Hematopoietic multipotent progenitor cell treated with erythropoietin and hydrocortisone succinate and interleukin-3 and kit ligand, for 6 days (in vitro differentiated cells): ENCODE measurements at places on chromosomes 5 and 9.

DNA sequence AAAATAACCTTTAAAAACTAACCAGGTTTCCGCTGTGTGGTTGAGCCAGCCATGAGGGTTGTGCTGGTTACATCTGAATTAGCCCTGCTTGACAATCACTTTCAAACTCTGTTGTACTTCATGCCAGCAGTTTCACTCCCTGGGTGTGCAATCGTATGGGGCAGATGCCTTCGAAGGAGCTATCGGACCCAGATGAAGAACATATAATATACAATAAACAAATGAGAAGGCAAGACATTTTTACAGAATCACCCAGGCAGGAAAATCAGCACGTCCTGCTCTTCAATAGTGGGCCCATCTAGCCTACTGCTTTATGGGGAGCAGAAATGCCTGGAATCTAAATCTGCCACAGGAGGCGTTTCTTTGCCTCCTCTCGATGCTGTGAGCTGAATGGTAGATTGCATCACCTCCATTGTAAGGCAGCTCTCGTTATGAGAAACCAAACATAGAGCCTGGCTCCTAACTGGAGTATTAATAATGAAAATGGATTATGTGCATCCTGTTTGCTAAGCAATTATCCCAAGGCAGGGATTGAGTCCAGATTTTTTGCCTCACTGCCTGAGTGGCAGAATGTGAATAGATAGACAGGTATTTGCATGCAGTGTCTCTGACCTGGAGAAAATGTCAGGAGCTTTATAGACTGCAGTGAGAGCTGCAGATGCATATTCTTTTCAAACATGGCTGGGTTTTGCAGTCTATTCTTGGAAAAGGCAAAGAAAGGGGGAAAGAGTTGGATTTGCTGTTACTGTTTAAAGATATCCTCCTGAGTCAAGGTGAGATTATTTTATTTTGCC is 143.3 kb upstream of the SMARCA2 start:
- no peak for DNase-seq

GRCh38 chr9:136618580-136619547 is 43.9 kb upstream of the EGFL7 start:
- DNase-seq: peak; percentile 56

DNA sequence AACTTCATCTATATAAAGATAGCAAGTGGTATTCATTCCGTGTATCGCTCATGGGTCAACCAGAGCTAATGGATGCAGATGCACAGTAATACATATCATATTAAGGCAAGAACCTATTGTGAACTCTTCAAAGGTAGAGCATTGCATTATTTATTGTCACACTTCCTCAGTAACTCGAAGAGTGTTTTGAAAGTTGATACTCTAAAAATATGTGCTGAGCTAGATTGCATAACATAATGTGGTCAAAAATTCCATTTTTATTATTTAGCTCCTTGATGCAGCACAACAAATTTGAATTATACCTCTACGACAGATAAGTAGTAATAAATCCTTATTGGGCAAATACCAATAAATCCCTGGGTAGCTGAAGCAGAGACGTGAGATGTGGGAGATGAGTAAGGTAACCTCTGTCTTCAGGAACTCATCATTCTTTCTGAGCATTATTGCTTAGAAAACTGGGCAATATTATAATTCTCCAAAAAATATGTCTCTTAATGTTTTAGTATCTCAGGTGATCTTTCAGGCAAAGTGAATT is 70.3 kb downstream of the CDH18 start:
- DNase-seq: no peak

DNA sequence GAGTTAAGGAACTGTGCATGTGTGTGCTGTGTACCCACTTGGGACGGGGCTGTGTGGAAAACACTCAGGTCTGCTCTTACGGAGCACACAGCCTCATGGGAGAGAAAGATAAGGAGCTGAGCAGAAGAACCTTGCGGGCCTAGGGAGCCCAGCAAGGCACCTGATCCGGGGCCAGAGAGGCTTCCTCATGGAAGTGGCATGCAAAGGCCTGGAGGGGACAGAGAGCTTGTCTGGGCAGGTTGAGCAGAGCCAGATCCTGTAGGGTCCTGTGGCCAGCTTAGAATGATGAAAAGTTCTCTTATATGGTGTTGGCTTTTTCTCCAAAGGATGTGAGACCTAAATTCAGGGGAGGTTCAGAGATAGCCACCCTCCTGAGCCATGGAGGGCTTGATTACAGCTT is 45.2 kb downstream of the NEK6 start:
- DNase-seq: no peak

- no peak for DNase-seq
Observed at GRCh38 chr5:173291722-173292658, 36.2 kb downstream of the STC2 start.

- no peak for DNase-seq
Observed at GRCh38 chr9:125850763-125851162, 103.6 kb downstream of the PBX3 start.

- no peak for DNase-seq
Observed at GRCh38 chr9:82490019-82490499, 501.5 kb downstream of the SPATA31D1 start.

GRCh38 chr5:138649316-138649720 is 74.1 kb upstream of the HSPA9 start:
- DNase-seq: no peak

DNA sequence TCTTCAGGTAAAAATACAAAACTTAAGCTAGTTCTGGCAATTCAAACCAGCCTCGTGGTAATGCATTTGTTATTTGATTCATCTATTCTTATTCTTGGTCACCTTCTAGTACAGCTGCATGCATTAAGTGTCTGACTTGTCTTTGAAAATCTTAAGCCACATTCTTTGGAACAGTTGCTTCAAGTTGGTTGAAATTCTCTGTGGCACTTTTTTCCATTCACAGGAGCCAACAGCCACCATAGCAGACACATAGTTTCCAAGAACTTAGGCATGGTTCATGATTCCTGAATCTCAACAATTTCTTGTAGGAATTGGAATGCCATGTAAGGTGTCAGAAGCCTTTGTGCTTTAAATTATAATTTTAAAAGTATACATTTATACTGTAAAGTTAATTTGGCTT is 47.4 kb upstream of the MEF2C start:
- no peak for DNase-seq

DNA sequence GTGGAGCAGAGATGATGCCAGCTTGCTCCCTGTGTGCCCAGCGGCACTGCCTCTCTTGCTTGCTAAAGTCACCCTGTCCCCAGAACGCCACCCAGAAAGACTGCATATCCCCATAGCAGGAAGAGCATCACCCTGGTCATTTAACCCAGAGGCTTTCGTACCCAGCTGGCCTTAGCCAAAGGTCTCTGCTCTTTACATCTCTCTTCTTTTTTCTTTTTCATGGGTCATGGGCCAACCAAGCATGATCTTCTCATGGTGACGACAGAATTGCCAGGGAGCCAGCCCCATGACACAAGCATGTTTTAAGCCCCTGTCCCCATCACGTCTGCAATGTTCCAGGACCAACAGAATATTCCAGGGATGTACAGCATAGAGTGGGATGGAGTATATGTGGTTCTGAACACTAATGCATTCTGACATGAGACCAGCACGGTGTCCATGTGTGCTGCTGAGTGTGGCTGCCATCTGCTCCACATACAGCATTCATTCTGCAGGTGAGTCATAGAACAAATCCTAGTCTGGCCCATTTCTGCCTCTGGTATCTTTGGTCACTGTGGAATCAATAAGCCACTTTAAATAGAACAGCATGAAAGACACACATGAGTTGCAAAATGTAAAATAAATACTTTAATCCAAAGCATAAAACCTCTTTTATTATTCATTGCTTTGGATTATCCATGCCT is 203.0 kb downstream of the MED10 start:
- DNase-seq: no peak

DNA sequence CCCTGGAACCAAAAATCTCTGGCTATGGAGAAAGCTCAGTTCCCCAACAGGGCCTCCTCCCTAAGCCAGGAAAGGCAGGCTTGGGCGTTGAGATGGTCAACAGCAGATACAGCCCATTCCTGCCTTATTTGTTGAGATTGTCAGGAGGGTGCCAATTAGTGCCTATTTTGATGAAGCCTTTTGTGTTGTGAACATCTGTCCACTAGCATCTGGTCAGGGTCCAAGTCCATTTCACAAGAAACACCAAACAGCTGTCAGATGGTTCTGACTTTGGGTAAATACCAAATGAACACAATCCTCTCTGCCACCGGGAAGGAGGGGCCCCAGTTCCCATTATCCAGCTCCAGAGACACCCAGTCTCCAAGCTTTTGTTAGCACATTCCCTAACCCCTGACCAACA is 19.9 kb downstream of the SEMA6A start:
- DNase-seq: no peak

DNA sequence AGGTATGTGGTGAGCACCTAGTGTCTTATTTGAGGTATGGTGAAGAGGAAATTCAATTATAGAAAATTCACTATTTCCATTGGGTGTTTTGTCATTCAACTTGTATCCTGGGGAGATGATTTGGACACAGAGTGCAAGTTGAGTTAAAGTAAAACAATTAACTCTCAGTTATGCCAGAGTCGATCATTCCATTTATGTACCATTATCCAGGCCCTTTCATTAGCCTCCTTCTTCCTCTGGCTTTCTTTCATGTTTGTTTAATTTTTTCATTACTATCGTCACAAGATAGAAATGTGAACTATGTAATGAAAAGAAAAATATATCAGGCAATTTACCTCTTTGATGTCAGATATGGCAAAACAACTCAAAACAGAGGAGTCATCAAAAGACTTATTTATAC is 1347.2 kb upstream of the NUDT12 start:
- no peak for DNase-seq

DNA sequence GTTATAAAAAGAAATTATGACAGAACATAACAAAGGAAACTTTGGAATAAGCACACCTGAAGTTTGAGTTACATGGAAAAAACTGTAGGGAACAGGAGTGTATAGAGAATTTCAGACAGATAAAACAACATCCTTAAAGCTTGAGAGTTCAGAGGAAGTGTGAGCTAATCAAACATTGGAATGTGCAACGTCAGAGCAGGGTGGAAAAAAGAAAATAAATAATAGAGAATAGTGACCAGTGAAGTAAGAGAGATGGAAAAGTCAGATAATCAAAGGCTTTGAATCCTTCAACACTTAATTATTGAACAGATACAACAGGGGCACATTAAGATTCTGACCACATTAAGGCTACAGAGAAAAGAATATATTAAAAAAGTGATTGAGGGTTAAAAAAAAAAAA is 128.5 kb upstream of the CDH10 start:
- DNase-seq: no peak

- no peak for DNase-seq
Observed at GRCh38 chr5:131221888-131222287, 42.0 kb upstream of the CDC42SE2 start.

DNA sequence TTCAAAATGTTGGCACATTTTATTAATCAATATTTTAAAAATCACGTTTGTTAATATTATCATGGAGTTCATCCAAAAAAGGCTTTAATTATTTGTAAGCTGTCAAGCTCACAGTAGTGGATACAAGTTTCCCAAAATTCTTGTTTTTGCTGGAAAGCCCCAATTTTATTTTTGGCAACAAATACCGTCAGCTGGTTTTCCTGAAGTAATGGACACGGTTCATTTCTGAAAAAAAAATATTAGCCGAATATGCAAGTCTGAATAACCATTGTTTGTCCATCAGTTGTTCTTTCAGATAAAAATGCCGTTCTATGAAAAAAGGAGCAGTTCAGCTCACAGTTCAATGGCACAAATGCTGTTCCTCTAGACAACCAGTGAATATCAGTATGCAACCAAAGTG is 101.5 kb upstream of the RAI14 start:
- no peak for DNase-seq

DNA sequence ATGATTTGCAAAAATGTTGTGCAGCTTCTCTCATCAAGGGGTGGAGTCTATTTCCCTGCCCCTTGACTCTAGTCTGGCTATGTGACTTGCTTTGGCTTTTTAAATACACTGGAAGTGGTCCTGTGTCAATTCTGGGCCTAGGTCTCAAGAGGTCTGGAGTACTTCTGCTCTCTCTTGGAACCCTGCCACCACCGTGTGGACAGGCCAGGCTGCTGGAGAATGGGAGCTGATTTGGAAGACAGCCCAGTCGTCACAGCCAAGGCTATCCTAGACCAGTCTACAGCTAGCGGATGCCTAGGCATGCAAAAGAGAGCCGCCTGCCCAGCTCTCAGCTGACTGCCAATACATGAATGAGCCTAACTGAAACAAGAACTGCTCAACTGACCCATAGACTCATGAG is 56.7 kb upstream of the CLINT1 start:
- peak; percentile 23 for DNase-seq

- no peak for DNase-seq
Observed at GRCh38 chr9:113941056-113941455, 64.9 kb downstream of the ZNF618 start.

DNA sequence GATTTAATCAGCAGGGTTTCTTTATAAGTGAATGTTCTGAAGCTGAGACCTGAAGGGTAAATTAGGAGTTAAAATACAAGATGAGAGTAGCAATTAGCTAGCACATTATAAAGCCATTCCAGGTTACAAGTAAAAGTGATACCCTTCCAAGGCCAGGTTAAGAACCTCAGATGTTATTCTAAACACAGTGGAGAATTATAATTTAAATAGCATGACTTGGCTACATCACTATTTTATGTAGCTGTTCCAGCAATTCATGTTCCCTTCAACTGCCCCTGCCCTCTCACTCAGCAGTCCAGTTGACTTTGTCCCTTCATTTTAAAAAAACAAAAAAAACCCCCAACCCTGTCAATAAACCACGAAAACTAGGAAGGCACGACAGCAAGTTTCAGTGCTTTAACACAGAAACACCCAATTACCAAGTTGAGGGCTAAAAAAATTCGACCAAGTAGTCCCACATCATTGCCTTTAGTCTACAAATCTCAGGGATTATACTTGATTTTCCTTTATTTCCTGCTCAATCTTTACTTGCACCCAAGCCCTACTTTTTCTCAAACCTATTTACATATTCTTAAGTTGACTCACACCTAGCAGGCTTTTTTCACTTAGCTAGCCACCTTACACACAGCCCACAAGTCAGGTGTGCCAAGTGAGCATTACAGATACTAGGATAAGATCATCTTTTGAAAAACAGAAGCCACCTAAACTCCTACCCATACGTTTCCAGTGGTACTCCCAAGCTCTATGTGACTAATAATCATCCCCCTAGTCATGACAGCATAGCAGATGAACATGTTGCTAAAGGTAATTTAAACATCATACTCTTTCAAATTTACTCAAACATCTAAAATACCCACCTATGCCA is 3.4 kb downstream of the RPL37 start:
- DNase-seq: no peak

- no peak for DNase-seq
Observed at GRCh38 chr9:89808076-89808755, 203.4 kb downstream of the GADD45G start.

- DNase-seq: peak; percentile 34
Observed at GRCh38 chr5:7391814-7392692, 3.9 kb upstream of the ADCY2 start.

GRCh38 chr5:89981878-89982773 is 427.4 kb downstream of the CETN3 start:
- DNase-seq: no peak

GRCh38 chr5:132667761-132668705 is 5.8 kb upstream of the IL4 start:
- no peak for DNase-seq
